ENCODE measurements at places on chromosomes 1 and 21.

- no peak for DNase-seq
Observed at GRCh38 chr1:152758636-152759035, 811 bp downstream of the KPRP start.

DNA sequence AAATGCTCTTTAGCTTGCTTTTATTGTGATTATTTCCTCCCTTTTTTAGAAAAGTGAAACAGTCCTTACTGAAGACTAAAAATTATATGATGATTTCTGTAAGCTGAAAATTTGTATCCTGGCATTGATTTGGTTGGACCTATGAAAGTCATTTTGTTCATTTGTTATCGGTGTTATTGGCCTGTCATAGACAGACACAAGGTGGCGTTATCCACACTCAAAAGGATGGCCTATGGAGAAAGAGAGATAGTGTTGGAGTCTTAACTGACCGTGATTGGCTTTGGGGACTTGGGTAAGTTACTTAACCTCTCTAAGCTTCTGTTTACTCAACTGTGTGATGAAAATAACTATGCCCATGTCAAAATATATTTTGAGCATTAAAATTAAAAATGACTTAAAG lies 203.6 kb upstream of the CHODL start:
- peak; percentile 3 for DNase-seq

- no peak for DNase-seq
Observed at GRCh38 chr21:46180778-46181391, 3.4 kb downstream of the SPATC1L start.

DNA sequence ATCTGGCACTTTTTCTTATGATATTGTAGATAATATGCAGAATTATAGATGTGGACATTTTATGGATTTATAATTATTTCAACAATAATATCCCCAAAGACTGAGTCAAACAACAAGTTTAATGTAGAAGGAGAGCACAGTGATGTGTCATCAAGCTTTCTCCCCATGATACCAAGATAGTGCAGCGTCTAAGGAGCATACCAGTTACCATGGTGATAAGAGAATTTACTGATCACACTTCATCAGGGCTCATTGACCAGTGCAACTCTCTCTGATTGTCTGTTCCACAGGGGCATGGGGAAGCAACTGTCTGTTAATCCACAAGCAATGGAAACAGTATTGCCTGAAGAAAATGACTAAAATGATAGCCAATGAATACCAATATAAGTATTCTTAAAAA lies 209.6 kb upstream of the DPYD start:
- no peak for DNase-seq

DNA sequence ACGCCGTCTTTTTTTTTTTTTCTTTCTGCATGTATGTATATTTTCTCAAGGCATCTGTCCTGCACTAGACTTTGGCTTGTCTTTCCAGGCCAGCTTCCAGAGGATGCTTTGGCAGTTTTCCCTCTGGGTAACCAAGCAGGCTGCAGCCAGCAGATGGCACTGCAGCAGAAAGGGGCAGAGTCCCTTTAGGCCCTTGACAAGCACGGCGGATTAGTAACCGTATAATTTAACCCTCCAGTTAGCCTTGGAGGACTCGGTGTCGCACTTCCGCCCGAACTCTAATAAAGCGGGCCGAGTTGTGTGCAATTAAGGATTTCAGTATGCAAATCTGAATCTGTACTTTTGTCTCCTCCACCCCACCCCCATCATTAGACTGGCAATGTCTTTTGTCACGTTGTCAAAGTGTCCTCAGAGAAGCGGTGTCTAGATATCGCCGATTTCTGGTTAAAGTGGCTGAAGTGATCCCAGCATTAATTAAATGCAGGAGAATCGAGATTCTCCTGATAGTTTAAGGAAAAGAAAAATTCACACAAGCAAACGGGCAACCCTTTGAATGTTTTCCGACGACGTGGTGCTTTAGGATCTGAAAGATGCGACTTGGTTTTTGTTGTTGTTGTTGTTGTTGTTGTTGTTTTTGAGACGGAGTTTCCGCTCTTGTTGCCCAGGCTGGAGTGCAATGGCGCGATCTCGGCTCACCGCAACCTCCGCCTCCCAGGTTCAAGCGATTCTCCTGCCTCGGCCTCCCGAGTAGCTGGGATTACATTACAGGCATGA lies 1.1 kb upstream of the TMEM167B start:
- peak; percentile 53 for DNase-seq

DNA sequence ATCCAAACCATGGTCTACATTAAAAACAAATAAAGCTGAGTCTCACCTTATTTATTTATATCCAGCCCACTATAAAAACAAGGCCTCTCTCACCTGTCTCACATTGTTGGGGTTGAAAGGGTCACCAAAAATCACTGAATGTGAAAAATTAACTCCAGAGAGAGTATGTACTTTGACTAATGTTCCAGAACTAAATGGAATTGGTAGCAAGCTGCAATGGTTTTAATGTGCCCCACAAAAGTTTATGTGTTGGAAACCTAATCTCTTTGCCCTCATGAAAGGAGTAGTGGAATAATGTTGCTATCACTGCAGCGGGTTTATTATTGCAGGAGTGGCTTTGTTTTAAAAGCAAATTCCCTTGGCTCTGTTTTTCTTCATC lies 230.3 kb downstream of the LTN1 start:
- no peak for DNase-seq

GRCh38 chr1:178004926-178005391 lies 35.1 kb upstream of the SEC16B start:
- DNase-seq, result peak; percentile 60

DNA sequence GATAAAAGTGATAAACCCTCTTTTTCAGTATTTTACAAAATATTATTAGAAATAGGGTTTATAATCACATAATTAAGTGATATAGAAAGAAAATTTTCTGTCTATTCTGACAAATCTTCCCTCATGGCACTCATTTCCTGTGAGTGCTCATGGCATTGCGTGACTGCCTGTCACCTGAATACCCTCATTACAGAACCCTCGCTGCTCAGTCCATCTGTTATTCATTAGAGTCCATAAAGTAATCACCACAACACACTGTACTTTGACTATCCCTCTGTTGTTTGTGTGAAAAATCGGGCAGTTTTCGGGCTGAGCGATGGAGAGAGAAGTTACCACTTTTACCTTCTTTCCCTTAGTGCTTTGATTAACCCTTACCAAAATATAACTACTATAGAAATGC lies 100.4 kb upstream of the BRINP3 start:
- DNase-seq, result peak; percentile 0

DNA sequence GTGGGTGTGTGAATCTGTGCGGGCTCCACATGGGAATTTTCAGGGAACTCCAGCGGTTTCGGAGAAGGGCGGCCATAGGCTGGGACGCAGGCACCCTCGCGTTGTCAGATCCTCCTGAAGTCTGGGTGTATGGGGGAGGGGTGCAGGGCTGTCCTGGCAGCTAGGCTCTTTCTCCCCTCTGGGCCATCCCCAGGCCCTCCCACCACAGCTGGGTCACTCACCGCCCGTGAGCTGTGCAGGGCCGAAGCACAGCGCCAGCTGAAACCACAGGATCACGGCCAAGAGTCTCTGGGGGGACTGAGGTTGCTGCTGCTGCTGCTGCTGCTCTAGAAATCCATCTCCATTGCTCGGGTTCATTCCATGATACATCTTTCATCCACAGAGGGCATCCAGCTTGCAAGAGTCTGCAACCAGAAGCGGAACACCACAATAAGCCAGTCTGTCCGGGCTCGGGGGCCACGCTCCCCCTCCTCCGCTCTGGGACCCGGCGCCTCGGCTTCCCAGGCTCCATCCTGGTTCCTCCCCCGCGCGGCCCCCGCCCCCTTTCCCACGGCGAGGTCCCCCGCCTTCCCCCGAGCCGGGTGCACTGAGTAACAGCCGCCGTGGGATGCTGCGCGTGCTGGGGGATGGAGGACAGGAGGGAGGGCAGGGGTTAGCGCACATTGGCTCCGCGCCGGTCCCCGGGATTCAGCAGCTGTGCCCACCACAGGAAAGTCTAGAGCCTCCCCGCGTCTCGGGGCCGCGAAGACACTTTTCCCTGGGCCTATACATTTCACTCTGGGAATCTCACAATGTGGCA lies 720 bp downstream of the SUSD4 start:
- peak; percentile 33 for DNase-seq

DNA sequence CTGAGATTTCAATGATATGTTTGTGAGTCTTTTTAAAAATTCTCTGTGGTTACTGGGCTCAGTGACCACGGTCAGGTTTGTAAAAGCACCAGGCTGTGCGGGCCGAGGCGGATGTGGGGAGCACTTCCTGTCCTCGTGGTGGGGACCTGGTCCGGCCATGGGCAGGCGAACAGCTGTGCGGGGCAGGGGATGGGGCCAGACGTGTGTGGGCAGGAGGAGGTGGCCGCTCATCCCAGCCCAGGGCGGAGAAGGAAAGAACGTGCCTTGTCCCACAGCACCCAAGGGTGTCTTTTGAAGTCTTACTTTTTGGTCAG lies 5.2 kb upstream of the OXCT2 start:
- DNase-seq, result peak; percentile 15

- DNase-seq, result peak; percentile 79
Observed at GRCh38 chr1:10726355-10726754, 70.1 kb downstream of the CASZ1 start.

- DNase-seq, result peak; percentile 66
Observed at GRCh38 chr1:192506741-192507155, 68.8 kb upstream of the RGS1 start.

DNA sequence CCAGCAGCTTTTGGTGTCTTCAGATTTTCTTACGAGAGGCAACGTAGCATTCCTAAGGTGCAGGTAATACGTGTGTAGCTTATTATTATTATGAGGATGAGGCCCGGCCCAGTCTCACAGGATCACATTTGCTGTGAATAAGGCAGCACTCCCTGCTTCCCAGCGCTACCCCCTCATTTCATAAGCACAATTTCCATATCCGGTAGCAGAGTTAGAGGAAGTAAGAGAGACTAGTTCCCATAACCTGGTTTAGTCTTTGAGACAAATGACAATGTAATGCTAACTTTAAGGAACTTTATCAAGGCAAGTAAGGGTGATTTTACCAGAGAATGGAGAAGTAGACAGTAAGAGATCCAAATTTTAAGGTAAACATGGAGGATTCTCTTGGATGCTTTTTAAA lies 14.6 kb upstream of the LMO4 start:
- DNase-seq, result no peak

- peak; percentile 5 for DNase-seq
Observed at GRCh38 chr1:51899022-51899421, 20.5 kb upstream of the NRDC start.

DNA sequence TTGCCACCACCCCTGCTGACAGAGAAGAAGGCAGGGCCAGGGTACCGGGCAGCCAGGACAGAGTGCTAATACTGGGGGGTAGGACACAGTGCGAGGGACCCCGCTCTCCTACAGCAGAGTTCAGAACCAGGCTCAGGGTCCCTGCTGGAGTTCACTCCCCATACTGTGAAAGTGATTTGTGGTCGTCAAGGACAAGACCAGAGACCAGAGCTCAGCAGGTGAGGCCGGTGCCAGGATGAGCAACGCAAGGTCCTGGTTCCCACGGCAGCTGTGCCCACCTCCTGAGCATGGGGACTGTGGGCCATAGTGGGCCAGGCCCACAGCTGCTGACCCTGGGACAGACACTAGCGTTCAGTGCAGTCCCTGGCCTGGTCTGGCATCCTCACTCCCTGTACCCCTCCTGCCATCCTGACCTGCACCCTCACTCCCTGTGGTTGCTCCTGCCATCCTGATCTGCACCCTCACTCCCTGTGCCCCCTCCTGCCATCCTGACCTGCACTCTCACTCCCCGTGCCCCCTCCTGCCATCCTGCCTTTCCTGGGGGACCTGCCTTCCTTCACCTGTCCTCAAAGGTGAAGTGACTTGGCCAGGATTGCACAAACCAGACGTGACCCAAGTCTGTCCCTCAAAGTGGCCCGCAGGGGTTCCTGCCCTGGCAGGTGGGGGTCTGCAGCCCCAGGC lies 13.8 kb upstream of the PTTG1IP start:
- no peak for DNase-seq

DNA sequence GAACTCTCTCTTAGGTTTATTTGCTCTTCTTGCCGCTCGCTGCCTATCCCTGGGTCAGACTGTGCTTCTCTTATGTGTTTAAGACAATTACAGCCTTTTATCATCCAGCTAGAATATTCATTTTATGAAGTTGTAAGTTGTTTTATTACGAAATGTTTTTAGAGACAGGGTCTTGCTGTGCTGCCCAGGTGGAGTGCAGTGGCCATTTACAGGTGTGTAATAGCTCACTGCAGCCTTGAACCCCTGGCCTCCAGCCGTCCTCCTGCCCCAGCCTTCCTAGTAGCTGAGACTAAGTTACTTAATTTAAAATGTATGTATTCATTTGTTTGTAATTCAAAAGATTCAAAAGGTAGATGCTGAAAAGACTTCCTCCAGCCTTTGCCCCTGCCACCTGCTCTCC lies 99.0 kb upstream of the KIF26B start:
- DNase-seq, result no peak

DNA sequence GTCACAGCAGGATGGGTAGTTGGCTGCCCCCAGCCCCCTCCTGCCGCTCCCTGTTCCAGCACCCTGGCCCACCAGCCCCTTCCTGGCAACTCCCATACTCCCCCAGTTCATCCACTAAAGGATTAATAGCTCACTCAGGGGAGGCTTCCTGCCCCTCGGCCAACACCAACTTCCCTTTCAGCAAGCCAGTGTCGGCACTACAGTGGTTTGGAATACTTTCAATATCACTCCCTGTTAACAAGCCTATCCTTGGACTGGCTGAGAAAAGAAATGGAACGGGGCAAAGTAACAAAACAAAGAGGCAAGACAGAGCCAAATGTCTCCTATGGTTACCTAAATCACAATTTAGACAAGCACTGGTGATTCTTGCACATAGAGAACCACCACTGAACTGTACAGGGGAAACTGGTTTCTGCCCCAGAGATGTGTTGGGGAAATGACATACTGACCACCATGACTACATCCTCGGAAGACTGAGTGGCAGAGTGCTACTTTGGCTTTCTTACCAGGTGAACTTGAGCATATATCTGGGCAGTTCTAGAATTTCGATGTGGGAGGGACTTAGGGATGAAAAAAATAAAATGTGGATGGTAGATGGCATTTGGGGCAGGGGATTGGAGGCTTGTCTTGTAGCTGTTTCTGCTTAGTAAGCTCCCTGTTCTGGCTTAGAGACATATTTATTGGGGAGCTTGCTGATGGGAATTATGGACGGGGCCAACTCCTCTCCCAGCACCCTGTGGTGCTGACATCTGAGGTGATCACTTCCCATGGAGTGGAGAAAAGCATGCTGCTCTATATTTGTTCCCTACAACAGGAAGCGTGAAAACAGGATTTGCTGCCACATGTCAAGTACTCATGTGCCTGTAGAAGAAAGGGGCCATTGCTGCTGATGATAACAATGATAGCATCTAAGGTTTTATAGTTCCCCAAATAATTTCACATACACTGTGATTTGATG lies 7.1 kb upstream of the CAPN2 start:
- peak; percentile 80 for DNase-seq

- no peak for DNase-seq
Observed at GRCh38 chr1:7366955-7367665, 404.0 kb upstream of the VAMP3 start.
